ENCODE measurements at places on chromosomes 12 and 14. TPM values are rescaled to one million over a fixed set of nuclear protein-coding genes. Genes with fewer than 3 reads are reported as not detected.

LAG3 gene
- 0.70 TPM for polyA plus RNA-seq

YEATS4 gene
- 15.6 TPM for polyA plus RNA-seq

P2RX7 gene
- 1.2 TPM for polyA plus RNA-seq

POMT2 gene
- polyA plus RNA-seq: 29.5 TPM

SLC6A12 gene
- 4.8 TPM for polyA plus RNA-seq

TRIAP1 gene
- polyA plus RNA-seq: 16.3 TPM

EID3 gene
- 1.2 TPM for polyA plus RNA-seq
